Smooth muscle cell of trachea (primary cell): ENCODE measurements at places on chromosomes 12 and 14. TPM values are rescaled to one million over a fixed set of nuclear protein-coding genes. Genes with fewer than 3 reads are reported as not detected.

NYNRIN gene
- total RNA-seq, result 20.4 and 42.7 TPM in 2 replicates

LETMD1 gene
- total RNA-seq, result 54.3 and 65.2 TPM in 2 replicates

DBX2 gene
- not detected in 2 replicates for total RNA-seq

LYSET gene
- total RNA-seq, result 6.0 and 6.6 TPM in 2 replicates

KRT3 gene
- not detected in 2 replicates for total RNA-seq

KLRG1 gene
- 0.33 and 1.0 TPM in 2 replicates for total RNA-seq

LMO3 gene
- 0.58 and 2.0 TPM in 2 replicates for total RNA-seq

TMPRSS12 gene
- total RNA-seq, result not detected in 2 replicates

DIO2 gene
- total RNA-seq, result 6.0 and 16.1 TPM in 2 replicates

INSM2 gene
- under 0.01 TPM in 1 of 2 replicates, not detected in the other for total RNA-seq

TAS2R10 gene
- 0.99 and 1.6 TPM in 2 replicates for total RNA-seq

NABP2 gene
- 27.0 and 29.2 TPM in 2 replicates for total RNA-seq
